Kasumi-1 (cell line): ENCODE measurements at places on chromosomes 1 and 21.

- no peak for DNase-seq
Observed at GRCh38 chr21:42533306-42533962, 19.8 kb downstream of the SLC37A1 start.

DNA sequence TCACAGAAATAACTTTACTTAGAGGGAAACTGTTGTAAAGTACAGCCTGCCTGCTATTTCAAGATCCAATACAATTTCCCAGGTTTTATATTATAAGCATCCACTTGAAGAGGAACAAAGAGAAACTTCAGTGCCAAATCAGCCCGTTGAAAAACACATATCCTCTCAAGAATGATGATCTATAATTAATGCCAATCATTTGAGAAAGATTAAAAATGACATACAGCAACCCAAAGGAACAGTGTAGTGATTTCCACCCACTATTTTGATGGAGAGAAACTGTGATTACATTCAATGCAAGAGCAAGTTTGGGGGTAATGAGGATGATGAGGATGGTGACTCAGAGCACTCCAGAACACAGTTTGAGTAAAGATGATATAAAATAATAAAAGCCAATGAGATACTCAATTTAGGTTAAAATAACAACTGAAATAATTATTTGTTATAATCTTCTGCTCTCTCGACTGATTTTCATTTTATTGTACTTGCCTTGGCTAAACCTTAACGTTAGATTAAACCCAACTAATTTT is 715.5 kb downstream of the NCAM2 start:
- DNase-seq, result no peak

DNA sequence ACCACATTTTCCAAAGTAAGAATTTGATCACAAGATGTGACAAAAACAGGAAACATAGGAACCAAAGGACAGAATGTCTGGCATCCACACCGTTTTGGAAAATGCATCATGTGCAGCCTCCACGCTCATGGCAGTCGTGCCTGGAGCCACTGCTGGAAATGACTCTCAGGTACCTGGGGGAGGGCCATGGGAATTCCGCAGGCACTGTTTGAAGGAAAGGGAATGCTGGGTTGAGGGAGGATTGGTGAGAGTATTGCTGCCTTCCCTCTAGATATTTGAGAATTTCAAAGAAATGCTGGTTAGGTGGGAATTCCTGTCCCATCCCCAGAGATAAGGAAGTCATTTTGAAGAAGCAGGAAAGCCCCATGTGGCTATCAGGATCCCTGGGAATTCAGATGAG is 10.8 kb downstream of the SLAMF1 start:
- DNase-seq, result no peak

- DNase-seq, result no peak
Observed at GRCh38 chr1:218587900-218588299, 242.8 kb downstream of the TGFB2 start.

- DNase-seq, result peak; percentile 25
Observed at GRCh38 chr1:159089184-159089791, 12.7 kb upstream of the AIM2 start.

DNA sequence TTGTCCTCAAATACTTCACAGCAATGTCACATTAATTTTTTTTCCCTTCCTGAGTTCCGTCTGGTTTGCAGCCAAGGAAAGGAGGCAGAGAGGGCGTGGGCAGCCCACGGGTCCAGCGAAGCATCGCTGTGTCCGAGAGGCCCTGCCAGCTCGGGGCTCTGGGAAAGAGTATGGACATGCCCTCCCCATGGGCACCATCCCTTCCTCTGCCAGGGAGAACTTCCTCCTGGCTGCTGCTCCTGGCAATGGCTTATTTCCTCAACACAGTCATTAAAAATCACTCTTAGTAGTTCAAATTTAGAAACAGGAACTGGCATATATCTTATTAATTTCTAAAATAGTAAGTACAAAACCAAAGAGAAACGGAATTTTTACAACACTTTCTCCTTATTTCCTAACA is 115.4 kb downstream of the RIPK4 start:
- DNase-seq, result peak; percentile 18

GRCh38 chr1:50047916-50048694 is 24.4 kb upstream of the AGBL4 start:
- DNase-seq, result no peak

DNA sequence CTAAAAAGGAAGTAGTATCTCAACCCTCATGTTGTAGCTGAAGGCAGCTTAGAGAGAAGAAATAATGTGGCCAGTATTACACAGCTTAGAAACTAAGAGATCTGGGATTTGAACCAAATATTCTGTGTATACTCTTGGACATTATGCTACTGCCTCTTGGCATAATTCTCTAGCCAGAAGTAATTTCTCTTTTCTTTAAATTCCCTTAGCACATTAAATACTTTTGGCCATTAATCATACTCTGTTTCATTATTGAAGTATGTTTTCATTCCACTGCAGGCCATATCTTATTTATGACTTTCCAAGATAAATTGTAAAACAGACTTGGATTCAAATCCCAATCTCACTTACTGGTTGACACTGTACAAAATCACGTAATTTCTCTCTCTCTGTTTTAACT is 181.3 kb upstream of the SPAG17 start:
- no peak for DNase-seq

GRCh38 chr1:6181347-6181770 is 1.2 kb upstream of the CHD5 start:
- DNase-seq, result no peak

DNA sequence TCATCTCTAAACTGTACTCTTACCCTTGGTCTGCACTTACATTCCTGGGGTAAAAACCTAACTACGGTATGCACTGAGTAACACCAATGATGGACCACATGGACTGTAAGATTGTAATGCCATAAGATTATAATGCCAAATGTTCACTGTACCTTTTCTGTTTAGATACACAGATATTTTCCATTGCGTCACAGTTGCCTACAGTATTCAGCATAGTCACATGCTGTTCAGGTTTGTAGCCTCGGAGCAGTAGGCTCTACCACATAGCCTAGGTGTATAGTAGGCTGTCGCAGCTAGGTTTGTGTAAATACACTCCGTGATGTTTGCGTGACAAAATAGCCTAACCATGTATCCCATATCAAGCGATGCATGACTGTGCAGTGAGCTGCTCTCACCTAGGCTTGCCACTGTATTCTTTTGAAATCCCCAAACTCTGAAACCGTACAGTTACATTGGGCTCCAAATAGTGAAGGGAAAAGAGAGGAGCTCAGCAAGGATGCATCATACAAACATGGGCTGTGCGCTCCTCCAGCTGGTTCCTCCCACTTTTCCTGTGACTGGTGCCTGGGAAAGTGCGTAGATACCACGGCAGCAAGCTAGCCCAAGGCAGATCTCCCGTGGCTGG is 35.2 kb downstream of the CFAP57 start:
- no peak for DNase-seq

DNA sequence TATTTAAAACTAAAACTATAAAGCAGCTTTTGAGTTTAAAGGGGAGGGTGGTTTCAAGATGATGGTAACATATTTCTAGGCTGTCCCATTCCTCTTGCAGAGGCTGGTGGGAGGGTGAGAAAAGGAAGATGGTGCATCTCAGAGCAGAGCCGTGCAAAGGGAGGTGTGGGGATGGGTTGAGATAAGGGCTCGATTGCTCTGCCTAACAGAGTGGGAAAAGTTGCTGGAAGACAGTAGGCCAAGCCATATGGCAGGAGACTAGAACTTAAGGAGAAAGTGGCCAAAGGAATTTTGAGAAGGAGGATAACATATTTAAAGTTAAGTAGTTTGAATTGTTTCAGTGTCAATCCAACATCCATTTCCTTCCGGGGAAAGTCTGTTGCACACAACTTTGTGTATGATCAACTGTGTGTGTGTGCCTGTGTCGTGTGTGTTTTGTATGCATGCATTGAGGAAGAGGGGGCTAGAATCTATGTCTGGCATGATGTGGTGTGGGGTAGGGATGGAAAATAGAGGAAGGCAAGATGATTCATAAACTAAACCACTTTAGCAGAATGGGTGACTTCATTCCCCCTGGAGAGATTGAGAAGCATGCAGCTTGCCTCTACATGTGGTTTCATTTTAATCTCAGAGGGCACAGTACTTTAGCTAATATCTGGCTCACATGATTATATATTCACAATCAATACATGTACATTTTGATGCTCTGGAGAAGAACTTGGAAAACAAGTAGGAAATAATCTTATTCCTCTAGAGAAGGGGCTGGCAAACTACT is 145.0 kb upstream of the DNAH14 start:
- DNase-seq, result peak; percentile 38

GRCh38 chr21:44969066-44969670 is 29.3 kb downstream of the SLX9 start:
- no peak for DNase-seq

GRCh38 chr1:236064674-236065508 is at the start of gene NID1:
Gene NID1 (minus strand): TSS chr1:236065090. CDS start chr1:236065079, 11 bp downstream.
- no peak for DNase-seq

DNA sequence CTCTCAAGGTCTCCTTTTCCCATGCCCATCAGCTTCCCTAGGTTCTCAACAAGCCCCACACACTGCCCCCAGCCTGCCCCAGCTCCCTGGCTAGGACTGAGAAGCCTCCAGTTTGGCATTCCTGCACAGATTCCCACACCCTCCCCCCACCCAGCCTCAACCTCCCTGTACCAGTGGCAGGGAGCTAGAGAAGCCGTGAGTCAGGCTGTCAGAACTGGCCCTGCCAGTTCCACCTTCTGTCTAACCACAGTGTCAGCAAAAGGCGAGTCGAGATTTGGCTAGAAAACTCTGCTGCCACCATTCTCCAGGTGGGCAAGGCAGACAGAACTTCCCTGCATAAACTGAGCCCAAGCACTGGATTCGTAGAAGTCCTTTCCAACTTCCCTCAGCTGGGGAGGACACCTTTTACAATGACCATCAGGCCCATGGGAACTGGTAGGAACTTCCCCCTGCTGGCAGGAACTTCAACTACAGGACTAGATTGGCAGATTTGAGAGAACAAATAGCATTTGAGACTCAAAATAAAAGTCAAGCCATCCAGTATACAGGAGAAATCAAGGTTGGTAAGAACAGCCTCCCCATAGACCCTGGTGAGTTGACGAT is 31.0 kb downstream of the TNNT2 start:
- DNase-seq, result no peak

- no peak for DNase-seq
Observed at GRCh38 chr1:78672428-78672827, 22.8 kb downstream of the IFI44 start.

DNA sequence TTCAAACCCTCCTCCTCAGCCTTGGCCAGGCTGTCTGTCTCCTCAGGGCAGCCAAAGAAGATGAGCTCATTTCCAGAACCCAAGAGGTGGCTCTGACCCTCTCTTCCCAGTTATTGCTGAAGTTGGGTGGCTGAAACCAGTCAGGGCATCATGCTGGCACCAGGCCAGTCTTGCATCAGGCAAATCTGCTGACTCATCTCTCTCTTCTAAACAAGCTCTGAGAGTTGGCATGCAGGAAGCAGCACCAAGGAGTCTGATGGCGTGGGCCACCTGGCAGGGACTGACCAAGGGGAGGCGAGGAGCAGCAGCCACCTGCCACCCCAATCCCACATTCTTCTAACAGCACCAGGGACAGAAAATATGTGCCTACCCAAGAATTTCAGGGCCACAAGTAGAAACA is 104.8 kb upstream of the ATP1A1 start:
- DNase-seq, result no peak

DNA sequence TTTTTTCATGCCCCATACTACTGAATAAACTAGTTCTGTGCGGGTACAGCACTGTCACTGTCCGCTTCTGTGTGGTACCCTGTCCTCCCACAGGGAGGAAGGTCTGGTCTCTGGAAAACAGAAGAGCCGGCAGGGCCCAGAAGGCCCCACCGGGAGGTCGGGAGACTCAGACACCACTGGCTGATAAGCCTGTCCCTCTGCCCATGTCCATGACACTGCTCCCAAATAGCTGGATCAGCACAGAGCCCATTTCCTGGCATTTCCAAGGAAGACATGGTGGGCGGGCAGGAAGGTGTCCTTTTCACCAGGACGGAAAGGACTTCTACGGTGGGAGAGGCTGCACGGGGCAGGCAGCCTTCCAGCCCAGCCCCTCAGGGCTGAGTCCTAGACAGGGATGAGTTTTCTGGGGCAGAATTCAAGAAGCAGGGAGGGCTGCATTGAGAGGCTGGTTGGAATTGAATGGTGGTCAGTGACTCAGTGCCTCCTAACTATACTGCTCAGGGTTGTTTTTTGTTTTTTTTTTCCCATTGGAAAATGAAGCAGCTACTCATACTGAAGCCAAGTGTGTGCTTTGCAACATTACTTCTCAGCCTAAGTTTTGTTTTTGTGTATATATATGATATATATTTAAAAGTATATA is 7.1 kb downstream of the PSRC1 start:
- DNase-seq, result no peak

- no peak for DNase-seq
Observed at GRCh38 chr1:228267962-228268880, 60.4 kb downstream of the OBSCN start.

DNA sequence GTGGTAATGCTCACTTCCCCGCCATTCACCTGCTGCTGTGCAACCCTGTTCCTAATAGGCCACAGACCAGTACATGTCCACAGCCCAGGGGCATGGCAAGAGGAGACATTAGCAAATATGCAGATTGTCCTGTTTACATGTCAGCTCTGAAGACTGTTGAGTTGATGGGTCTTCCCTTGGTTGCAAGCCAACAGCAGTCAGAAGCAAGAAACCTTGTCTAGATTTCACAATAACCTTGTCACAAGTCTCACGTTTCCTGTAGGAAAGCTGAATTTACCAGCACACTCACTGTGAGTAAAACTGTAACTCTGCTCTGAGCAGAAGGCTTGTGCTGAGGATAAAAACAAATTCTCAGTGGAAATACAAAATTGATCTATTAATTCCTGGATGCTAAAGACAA is 195.1 kb downstream of the HLX start:
- peak; percentile 63 for DNase-seq

- no peak for DNase-seq
Observed at GRCh38 chr1:94697839-94698238, 122.3 kb upstream of the SLC44A3 start.

DNA sequence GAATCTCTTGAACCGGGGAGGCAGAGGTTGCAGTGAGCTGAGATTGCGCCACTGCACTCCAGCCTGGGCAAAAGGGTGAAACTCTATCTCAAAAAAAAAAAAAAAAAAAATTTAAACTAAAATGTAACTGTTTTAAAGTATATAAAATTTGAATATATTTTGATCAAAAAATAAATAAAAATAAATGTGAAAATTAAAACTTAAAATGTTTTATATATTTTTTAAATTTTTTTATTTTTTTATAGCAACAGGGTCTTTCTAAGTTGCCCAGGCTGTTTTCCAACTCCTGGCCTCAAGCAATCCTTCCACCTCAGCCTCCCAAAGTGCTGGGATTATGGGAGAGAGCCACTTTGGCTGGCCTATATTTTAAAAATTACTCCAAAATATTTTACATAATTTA is 15.2 kb upstream of the FAM76A start:
- DNase-seq, result no peak

- no peak for DNase-seq
Observed at GRCh38 chr1:228370439-228370940, 36.1 kb downstream of the TRIM11 start.

- DNase-seq, result peak; percentile 61
Observed at GRCh38 chr1:111592389-111593361, 26.9 kb upstream of the RAP1A start.
